NCI-H2171 treated with DMSO at 0.1 percent for 48 hours (cell line): ENCODE measurements at places on chromosomes 6 and 20.

DNA sequence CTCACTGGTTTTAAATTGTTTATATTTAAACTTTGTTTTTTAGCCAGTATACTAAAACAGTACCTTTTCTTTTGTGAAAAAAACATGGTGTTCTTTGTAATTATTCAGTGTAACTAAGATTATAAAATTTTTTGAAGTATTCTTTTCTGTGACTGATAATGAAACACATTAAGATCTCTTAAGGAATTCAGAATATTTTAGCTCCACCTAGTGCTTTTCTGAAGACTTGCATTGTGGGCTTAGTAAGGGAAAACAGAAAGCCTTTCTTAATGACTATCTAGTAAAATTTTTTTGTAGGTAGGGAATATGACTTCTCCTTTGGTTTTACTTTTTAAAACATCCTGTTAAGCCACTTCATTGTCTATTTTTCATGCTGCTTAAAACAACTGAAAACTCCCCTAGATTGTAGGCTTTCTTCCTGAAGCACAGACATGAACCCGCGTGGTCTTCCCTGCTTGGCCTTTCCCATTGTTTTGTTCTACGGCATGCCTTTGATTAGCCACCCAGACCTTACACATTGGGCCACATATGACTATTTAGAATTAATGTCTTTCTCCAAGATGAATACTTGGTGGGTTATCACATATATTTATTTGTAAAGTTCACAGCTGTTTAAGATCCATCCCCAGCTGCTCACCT, 72.1 kb downstream of the AFDN start:
- peak; percentile 82 for DNase-seq

GRCh38 chr6:71080133-71080532, 123.3 kb upstream of the B3GAT2 start:
- peak; percentile 43 for DNase-seq

DNA sequence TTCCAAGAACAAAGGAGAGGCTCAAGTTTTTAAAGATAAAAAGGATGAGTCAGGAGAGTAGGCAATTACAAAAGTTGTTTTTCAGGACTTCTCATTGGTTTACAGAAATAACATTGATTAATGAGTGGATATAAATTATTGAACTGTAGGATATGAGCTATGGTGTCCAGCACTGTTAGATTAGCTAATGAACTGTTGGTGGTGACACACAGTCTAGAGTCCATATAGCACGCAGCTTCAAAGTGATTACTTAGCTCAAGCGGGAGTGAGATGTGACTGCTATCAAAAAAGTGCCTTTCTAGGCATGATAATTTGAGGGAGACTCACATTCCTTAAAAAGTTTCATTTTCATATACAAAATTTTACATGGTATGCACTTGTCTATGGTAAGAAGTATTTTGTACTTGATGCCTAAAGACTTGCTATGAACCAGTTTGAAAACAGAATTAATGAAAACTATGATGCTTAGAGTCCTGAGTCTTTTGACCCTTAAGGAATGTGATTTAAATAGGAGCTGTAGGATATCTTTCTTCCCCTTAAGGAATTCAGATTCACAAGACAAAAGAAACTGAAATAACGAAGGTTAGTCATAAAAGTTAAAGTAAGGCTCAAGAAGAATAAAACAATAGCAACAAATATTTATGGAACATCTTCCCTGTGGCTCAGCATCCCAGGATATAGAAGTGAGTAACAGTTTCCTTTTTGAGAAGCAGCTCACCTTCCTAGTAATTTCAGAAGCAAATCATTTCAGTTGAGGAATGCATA, 22.2 kb upstream of the ADIG start:
- no peak for DNase-seq

DNA sequence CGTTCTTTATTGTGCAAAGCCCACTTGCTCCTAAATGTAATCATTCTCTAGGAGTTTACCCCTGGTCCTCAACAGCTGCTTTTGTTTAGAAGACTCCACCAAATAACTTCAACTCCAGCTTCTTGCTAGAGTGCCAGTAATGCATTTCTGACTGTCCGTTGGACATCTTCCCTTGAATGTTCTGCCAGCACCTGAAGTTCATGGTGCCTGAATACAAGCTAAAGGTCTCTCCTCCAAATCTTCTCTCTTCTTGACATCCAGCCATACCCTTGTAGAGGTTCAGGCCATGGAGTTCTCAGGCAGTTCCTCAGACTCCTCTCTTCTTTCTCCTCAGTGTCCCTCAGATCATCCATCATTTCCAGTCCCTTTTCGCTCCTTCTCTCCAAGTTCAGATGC, 21.7 kb downstream of the PHACTR2 start:
- no peak for DNase-seq

GRCh38 chr6:134466771-134467525, 149.0 kb upstream of the SGK1 start:
- DNase-seq, result peak; percentile 43

DNA sequence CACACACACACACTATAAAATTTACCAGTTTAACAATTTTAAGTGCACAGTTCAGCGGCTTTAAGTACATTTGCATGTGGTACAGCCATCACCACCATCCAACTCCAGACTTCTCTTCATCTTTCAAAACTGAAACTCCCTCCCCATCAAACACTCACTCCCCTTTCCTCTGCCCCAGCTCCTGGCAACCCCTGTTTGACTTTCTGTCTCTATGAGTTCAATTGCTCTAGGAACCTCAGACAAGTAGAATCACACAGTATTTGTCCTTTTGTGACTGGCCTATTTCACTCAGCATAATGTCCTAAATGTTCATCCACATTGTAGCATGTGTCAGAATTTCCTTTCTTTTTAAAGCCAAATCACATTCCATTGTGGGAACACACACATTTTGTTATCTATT, 302.8 kb upstream of the FOXQ1 start:
- no peak for DNase-seq

DNA sequence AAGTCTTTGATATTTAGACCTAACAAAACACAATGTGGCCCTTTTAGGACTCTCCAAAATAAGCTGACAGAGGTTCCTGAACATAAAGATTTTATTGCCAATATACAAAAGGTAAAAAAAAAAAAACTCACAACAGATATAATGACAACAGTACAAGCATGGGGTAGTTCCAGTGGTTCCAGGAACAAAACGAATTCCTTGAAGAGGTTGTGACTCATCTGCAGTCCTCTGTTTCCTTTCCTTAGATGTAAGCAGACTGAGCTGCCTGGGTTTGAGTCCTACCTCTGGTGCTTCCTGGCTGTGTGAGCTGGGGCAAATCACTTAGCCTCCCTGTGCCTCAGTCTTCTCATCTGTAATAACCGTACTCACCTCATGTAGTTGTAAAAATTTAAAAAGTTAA, 13.3 kb upstream of the CTAGE9 start:
- DNase-seq, result no peak

DNA sequence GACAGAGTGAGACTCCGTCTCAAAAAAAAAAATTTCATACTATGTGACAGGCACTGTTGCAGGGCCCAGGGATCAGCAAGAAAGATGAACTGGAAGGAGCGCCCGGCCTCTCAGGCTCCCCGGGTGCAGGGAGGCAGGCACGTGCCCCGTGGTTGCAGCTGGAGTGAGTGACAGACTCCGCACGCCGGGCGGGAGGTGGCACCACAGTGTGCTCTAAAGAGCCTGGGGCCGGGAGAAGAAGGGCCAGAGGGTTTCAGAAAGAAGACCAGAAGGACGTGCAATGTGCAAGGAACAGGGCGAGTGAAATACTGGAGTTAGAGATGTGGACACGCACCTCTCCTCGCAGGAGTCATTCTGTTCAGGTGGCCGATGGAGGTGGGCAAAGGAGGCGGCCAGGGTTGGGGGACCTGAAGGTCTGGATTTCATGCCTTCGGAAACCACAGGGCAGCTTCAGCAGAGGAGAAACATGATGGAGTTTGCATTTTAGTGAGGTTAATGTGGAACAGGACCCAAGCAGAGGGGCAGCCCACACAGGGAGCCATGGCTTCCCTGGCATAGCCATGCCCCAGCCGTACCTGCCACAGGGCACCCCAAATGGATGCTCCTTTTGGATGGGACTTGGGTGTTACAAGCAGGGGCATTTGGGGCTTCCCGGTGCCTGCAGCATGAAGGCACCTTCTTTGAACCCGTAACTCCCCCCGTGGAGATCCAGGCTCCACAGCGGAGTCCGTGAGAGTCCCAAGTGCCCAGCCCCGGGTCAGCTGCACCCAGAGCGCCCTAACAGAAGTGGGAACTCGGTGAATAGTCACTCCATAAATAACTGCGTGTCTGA, 226.2 kb downstream of the ERMARD start:
- DNase-seq, result no peak

DNA sequence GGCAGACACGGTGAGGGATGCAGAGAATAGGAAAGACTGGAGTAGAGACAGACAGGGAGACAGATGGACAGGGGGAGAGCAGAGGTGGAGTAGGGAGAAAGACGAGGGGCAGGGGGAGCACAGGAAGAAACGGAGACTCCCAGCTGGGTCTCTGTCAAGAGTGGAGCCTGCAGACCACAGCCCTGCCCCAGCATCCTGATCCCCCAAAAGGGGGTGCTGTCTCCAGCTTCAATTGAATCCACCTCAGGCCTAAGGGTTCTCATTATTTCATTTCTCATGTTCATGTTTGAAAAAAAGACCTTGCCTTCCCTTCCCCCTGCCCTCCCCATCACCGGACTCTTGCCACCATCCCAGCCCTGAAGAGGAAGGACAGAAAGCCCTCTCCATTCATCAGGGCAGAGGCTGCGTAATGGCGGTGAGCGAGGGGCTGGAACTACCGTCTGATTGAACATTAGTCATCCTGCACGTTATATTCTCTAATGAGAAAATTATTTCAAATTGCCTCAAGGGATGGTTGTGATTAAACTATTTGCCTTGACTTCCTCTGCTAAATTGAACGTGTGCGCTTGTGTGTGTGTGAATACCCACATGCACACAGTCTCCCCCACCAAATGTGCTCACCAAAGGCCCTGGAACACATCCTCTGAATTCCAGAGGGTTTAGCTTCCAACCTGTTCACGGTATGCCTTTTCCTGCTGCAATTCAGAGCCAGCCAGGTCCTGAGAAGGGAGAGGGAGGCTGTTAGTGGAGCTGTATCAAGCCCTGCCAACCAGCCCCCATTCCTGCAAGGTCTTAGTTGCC, 98.3 kb downstream of the CDC5L start:
- DNase-seq, result no peak

GRCh38 chr20:44309763-44310663, 989 bp downstream of the FITM2 start:
- no peak for DNase-seq

DNA sequence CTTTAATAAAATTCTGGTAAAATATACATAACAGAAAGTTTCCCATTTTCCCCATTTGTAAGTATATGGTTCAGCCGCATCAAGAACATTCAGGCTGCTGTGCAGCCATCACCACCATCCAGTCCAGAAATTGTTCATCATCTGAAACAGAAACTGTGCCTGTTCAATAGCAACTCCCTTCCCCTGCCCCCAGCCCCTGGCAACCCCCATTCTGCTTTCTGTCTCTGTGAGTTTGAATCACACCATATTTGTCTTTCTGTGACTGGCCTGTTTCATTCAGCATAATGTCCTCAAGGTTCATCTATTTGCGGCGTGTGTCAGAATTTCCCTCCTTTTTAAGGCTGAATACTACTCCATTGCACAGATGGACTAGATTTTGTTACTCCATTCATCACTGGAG, 19.1 kb downstream of the VSTM2L start:
- DNase-seq, result no peak

DNA sequence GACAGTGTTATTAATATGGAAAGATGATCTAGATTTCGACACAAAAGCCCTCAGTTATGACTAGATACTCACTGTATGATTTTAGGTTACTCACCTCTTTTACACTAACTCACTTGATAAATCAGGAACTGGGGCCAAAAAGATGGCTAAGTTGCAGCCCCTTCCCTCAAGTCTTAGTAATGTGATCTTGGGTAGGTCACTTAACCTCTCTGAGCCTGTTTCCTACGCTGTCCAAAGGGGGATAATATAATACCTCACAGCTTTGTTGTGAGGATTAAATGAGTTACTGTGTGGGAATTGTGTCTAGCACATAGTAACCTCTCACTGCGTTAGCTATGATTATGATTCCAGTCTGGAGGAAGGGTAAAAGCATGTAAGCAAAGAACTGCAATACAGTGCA, 1.3 kb downstream of the TTI1 start:
- DNase-seq, result no peak

- no peak for DNase-seq
Observed at GRCh38 chr6:38039502-38039901, 220.0 kb downstream of the ZFAND3 start.
